ENCODE measurements at places on chromosomes 5 and 9. TPM values are rescaled to one million over a fixed set of nuclear protein-coding genes. Genes with fewer than 3 reads are reported as not detected.

- no peak for DNase-seq
These were observed 43.6 kb upstream of the ABCA1 start for GRCh38 chr9:104971511-104971910.

- no peak for DNase-seq
These were observed 1.1 kb downstream of the PALM2AKAP2 start for GRCh38 chr9:109781086-109781485.

DNA sequence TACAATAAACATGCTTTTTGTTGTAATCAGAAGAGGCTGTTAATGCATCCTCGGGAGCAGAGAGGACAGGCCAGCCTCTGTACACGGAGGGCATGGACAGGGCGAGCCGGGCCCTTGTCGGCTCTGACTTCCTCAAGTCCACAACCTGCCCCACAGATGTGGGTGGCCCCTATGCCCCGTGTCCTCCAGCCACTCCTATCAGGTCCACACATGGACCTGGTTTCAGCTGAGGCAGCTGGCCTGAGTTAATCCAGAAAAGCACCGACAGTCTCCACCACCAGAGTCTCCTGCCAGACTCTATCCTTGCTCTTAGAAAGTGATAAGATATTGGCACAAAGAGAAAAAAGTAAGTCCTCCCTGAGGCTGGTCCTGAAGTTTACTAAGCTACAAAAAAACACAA lies 52.4 kb upstream of the PHYKPL start:
- DNase-seq: no peak

GRCh38 chr5:151700820-151701219 lies 14.1 kb upstream of the SPARC start:
- DNase-seq: no peak

DNA sequence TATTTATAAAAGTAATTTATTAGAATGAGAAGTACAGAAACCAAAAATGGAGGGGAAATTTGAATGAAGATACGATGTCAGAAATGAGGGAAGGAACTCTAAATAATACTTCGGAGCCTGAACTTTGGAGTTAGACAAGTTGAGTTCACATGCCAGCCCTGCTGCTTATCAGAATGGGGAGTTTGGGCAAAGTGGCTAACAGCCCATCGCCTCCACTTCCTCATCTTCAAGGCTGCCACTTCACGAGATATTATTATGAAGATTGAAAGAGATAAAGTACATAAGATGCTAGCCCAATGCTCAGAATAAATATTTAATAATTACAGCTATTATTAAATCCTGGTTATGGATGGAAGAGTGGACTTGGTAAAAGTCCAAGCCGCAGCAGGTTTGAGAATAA lies 56.2 kb upstream of the ABCA1 start:
- DNase-seq: no peak

TMEM174 gene
- total RNA-seq: not detected

IFNA13 gene
- not detected for total RNA-seq

SNCB gene
- total RNA-seq: not detected

PCDHB16 gene
- total RNA-seq: 2.1 TPM
